ENCODE measurements at places on chromosomes 2 and 18.

GRCh38 chr2:9663008-9663879 is 32.4 kb upstream of the YWHAQ start:
- no peak for DNase-seq

DNA sequence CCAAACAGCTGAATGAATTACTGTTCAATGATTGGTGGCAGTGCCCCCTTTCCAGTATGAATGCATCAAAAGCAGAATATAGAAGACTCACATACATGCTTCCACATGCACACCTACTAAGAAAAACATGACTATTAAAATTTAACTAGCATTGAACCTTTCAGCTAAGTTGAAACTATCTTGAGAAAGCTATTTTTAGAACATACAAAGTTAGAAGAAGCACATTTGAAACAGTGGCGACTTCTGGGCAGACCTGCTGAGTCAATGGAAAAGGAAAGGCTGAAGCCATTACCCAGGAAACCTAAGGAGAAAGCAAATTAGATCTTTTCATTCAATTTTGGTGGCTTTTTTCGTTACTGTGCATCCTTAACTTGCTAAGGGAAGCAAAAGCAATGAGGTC is 55.9 kb downstream of the PLA2R1 start:
- DNase-seq, result no peak

DNA sequence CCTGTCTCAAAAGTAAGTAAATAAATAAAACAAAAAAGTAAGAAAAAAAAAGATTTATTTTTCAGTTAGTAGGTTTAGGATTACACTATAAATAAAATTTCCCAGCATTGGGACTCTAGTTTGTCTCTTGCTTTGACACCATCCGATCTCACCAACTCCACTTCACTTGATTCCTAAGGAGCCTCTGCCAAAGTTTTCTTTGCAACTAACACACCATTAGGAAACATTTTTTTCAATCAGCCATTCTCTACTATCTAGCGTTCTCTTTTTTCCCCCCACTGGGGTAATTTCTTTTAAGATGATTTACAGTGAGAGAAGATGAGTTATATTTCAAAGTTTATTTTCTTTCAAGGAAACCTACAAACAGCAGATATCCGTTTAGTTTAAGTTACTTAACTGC is 10.6 kb upstream of the NEMP2 start:
- no peak for DNase-seq

GRCh38 chr2:132651115-132652045 is 18.6 kb downstream of the LYPD1 start:
- no peak for DNase-seq

DNA sequence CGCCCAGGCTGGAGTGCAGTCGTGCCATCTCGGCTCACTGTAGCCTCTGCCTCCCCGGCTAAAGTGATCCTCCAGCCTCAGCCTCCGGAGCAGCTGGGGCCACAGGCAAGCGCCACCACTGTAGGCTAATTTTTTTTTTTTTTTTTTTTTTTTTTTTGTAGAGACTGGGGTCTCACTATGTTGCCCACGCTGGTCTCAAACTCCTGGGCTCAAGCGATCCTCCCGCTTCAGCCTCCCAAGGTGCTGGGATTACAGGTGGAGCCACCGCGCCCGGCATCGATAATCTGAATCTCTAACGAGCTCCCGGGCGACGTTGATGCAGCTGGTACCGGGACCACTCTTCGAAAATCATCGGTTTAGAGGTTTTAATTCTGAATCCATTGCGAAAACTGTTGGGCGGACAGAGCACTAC is 520 bp upstream of the CYP20A1 start:
- DNase-seq, result no peak

- DNase-seq, result no peak
These were observed 119.9 kb downstream of the CTIF start for GRCh38 chr18:48658721-48659120.

- DNase-seq, result no peak
These were observed 115.2 kb downstream of the SPHKAP start for GRCh38 chr2:228066126-228066798.

- DNase-seq, result no peak
These were observed 343.8 kb downstream of the SUCLG1 start for GRCh38 chr2:84115173-84115857.

DNA sequence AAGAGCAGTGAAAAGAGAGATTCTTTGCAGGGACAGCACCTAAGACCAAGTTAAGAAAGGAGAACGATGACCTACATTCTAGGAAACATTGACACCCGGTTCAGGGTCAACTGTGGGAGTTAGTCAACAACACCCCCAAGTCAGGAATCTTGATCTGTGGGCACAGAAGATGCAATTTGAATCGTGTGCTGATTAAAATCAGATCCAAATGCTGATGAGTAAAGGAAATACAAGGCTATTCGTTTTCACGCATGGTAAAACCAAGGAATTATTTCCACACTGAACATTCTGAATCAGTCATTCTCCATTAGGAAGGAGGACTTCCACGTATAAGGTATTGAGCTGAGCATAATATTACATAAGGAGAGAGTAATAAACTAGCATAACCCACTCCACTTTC is 124.2 kb downstream of the COPS8 start:
- DNase-seq, result no peak

DNA sequence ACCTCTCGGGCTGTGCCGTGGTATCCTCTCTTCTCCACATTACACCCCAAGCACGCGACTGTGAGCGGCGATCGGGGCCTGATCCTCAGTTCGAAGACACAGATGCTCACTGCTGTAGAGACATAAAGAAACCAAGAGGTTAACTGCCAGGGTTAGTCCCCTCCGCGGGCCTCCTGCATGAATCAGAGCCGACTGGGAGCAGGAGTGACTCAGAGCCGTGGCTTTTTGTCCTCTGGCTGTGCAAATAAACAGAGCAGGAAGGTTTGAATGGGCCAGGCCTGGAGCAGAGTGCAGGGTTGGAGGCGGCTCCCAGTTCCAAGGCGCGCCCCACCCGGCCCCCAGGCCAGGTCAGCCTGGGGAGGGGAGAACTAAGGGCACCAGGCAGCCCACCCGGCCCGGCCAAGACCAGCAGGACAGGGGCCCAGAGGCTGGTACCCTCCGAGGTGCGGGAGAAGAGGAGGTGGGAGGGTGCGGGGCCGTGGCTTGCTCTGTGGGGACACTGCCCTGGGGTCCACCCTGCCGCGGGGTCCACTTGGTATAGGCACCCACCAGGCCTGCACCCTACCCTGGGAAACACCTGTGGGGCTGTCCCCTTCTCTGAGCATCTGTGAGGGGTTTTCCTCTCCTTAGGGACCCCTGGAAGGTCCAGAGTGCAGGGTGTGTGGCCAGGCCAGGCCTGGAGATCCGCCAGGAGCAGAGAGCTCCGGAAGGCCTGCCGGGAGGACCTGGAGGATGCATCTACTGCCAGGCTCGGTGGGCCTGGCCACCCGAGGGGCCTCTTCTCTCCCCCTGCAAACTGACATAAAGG is 16.5 kb downstream of the TWIST2 start:
- DNase-seq, result no peak

DNA sequence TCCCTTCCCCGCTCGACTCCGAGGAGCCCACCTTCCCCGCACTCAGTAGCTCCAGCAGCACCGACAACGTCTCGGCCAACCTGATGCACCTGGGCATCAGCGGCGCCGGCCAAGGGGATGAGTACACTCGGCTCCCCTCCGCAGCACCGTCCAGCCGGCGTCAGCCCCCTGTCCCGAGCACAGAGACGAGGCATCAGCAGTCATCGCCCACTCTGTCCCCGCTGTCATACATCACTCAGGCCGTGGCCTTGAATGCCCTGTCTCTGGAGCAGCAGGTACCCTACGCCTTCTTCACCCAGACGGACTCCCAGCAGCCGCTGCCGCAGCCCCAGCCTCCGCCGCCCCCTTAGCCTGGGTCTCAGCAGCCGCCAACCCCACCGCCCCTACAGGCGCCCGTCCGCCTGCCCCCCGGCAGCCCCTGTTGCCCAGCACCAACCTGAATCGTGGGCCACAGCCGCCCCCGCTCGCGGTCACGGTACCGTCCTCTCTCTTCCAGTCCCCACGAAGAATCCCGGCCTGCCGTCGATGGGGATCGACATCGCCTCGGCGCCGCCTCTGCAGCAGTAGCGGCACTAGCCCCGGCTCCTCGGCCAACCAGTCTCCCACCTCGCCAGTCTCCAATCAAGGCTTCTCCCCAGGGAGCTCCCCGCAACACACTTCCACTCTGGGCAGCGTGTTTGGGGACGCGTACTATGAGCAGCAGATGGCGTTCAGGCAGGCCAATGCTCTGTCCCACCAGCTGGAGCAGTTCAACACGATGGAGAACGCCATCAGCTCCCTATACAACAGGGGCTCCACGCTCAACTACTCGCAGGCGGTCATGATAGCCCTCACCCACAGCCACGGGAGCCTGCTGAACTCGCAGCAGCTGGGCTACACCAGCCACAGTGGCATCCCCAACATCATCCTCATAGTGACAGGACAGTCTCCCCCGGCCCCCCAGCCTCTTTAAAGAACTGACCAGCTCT is 1195.9 kb upstream of the CHAC2 start:
- DNase-seq, result no peak

DNA sequence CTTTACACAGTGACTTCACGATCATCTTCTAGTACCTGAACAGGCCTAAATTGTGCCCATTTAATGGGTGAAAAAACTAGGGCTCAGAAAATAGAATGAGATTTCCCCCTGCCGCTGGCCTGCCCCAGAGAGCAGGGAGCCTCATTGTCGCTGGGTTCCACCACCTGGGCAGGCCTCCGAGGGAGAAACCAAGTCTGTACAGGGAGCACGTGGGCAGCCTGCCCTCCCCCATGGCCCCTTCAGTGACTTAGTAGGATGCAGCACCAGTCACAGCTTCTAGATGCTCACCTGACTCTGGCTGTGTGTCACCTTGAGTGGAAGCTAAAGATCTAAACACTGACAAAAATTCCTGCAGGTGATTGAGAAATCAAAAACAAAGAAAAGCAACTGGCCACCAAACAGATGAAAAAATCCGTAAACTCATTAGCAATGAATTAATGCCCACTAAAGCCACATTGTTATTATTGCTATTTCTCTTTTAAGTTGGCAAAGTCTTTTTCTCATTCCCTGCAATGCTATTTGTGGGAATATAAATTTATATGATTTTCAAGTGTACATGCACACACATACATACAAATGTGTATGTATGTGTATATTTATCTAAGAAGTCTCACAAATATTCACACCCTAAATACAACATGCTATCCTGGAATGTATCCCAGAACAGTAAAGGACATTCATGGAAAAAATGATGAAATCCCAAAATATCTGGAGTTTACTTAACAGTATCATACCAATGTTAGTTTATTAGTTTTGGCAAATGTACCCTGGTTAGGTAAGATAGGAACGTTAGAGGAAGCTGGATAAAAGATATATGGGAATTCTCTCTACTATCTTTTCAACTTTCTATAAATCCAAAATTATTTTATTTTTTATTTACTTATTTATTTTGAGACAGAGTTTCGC is 18.7 kb upstream of the ASPRV1 start:
- DNase-seq, result no peak

- no peak for DNase-seq
These were observed 41.3 kb upstream of the ITM2C start for GRCh38 chr2:230823264-230823964.

DNA sequence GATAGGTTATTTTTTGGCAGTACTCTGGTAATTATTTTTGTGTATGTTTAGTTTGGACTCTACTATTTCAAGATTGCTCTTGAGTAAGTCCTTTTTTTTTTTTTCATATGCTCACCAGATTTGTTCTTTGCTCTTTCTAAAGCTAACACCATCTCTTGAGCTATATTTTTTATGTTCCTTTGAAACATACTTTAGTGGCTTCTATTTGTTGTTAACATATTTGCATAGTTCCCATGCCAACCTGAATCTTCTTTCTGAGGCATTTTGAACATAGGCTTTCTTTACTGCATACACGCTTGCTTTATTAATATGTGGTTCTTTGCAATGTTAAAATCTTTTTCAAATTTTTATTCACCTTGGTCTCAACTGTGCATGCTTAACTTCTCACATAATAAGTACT is 1644.9 kb downstream of the SUCLG1 start:
- DNase-seq, result no peak

- no peak for DNase-seq
These were observed 3.1 kb downstream of the FECH start for GRCh38 chr18:57583297-57583835.

- DNase-seq, result no peak
These were observed 6.5 kb downstream of the MAP4K4 start for GRCh38 chr2:101704046-101704466.

DNA sequence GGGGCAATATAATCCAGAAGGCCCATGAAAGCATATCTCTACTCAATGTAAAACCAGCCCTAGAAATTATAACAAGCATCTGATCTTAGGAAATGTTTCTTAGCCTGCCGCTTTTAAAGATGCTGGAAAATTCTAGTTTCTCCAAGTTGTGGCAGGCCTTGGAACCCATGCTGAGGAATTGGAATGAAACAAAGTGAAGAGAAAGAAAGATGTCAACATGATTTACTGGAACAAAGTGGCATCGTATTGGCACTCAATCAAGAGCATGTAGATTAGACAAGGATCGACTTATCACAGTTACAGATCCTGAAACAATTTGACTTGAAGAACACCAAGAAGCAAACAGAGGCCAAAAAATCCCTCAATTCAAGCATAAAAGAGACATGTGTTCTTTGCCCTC is 28.7 kb downstream of the CNTNAP5 start:
- no peak for DNase-seq

DNA sequence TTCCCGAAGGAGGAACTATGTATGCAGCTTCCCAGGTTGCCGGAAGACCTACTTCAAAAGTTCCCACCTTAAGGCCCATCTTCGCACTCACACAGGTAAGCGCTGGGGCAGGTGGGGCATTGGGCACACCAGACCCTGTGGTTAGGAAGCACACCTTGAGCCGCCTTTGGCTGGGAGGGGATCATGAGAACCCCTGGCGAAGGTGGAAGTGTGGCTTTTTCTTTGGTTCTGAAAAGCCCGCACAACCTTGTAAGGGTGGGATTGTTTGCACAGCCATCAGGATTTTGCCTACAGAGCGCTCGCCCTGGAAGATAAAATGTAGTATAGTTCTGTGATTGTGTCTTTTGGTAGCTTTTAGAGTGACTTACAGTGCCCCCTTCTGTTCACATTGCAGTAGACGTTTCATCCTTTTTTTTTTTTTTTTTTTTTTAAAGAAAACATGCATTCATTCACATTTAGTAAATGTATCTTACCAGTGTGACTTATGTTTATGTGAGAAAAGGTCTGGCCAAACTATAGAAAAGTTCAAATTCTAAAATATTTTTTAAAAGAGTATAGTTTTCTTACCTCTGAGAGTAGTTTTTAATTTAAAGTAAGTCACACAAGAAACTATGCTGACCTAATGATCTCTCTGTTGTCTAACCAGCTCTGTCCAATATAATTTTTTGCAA is 5.3 kb downstream of the KLF11 start:
- no peak for DNase-seq

DNA sequence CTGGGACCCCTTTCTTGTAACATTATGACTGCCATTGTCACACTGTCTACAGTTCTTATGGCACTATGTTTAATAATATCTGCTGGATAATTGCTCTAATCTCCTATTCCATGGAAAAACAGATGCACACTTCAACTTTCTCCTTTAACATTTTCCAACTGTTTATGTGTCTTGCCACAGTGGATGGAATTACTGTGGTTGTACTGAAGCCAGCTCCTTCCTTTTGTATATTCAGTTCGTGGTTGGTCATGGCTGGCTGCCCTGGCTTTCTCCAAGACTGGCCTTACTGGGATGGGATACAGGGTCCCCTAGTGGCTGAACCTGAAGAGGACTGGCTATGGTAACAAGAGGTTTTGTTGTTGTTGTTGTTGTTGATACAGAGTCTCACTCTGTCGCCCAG is 113.9 kb downstream of the SS18 start:
- DNase-seq, result no peak
